ENCODE measurements at places on chromosomes 13 and 19. TPM values are rescaled to one million over a fixed set of nuclear protein-coding genes. Genes with fewer than 3 reads are reported as not detected.

The IL11 gene
- total RNA-seq = 0.46 TPM

The CCDC8 gene
- 29.3 TPM for total RNA-seq

The GPR12 gene
- total RNA-seq = 0.14 TPM

- no peak overlapping the region for H3K27ac ChIP-seq
- no peak for DNase-seq
Observed at GRCh38 chr13:59447846-59448620, 715.7 kb downstream of the DIAPH3 start.

- H3K27me3 ChIP-seq = no peaks in the 10 kb centered on the region
- H3K4me3 ChIP-seq = no peak overlapping the region
- H3K36me3 ChIP-seq = peaks cover 42% of the 10 kb centered on the region
- DNase-seq = no peak
Observed at GRCh38 chr13:91356919-91357612, 9.6 kb downstream of the MIR17HG start.

- H3K27me3 ChIP-seq = no peaks in the 10 kb centered on the region
- H3K36me3 ChIP-seq = no peaks in the 10 kb centered on the region
- no peak for DNase-seq
- no peak overlapping the region for H3K4me3 ChIP-seq
- H3K4me1 ChIP-seq = peaks cover 2% of the 10 kb centered on the region
- no peak overlapping the region for H3K27ac ChIP-seq
Observed at GRCh38 chr19:14107581-14108461, 9.7 kb downstream of the PRKACA start.

- no peak for DNase-seq
- H3K4me1 ChIP-seq = peaks cover 46% of the 10 kb centered on the region
- H3K27me3 ChIP-seq = no peaks in the 10 kb centered on the region
- H3K27ac ChIP-seq = peak overlapping the region; percentile 52
- H3K4me3 ChIP-seq = peak overlapping the region; percentile 84
Observed at GRCh38 chr13:109778102-109778542, 8.3 kb downstream of the IRS2 start.

DNA sequence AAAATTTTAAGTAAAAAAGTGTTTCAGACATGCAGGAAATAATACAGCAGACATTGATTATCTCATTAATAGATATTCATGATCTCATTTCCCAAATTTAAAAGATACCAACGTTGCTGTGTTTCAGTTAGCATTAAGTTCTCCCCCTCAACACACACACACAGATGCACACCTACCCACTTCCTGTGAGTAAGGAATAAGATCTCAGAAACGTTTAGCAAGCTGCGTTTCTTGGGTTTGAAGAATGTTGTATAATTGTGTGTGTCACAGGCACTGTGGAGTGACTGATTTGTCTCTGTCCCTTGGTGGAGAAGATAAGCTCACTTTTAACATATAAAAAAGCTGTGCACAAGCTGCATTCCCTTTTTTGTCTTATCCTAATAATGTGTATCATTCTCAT is 196.8 kb downstream of the PDS5B start:
- peaks cover 4% of the 10 kb centered on the region for H3K4me1 ChIP-seq
- no peaks in the 10 kb centered on the region for H3K27me3 ChIP-seq
- H3K4me3 ChIP-seq = no peak overlapping the region
- no peak overlapping the region for H3K27ac ChIP-seq

DNA sequence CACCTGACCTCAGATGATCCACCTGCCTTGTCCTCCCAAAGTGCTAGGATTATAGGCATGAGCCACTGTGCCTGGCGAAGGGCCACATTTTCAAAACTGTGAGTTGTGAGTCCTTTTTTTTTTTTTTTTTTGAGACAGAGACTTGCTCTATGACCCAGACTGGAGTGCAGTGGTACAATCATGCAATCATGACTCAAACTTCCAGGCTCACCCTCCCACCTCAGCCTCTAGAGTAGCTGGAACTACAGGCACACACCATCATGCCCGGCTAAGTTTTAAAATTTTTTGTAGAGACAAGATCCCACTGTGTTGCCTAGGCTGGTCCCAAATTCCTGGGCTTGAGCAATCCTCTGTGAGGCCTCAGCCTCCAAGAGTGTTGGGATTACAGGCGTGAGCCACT is 3.8 kb upstream of the MYPOP start:
- H3K27ac ChIP-seq = no peak overlapping the region
- H3K36me3 ChIP-seq = no peaks in the 10 kb centered on the region
- no peaks in the 10 kb centered on the region for H3K4me1 ChIP-seq
- DNase-seq = no peak
- no peak overlapping the region for H3K4me3 ChIP-seq
- peaks cover 14% of the 10 kb centered on the region for H3K27me3 ChIP-seq

GRCh38 chr13:44260336-44260735 is 113.3 kb upstream of the SERP2 start:
- H3K4me1 ChIP-seq = peaks cover 42% of the 10 kb centered on the region
- H3K27me3 ChIP-seq = no peaks in the 10 kb centered on the region
- no peak for DNase-seq

The RFPL4AL1 gene
- not detected for total RNA-seq

The ZNF738 gene
- 47.7 TPM for total RNA-seq

DNA sequence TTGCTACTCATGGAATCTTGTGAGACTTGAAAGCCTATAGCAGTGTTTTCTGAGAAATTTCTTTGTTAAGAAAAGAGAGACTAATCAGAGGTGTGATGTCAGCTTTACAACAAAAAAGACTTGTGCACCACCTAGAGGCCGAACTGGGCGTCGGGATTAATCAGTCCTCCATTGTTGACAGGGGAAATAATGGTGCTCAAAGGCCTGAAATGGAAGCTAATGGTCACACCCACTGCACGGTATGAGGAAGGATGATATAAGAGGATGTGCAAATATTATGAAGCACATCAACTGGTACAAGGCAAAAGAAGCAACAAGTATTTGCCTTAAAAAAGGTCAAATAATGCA is 480.2 kb upstream of the MIR17HG start:
- peaks cover 4% of the 10 kb centered on the region for H3K36me3 ChIP-seq
- peak overlapping the region; percentile 10 for H3K4me3 ChIP-seq
- H3K27me3 ChIP-seq = no peaks in the 10 kb centered on the region
- DNase-seq = peak; percentile 72

DNA sequence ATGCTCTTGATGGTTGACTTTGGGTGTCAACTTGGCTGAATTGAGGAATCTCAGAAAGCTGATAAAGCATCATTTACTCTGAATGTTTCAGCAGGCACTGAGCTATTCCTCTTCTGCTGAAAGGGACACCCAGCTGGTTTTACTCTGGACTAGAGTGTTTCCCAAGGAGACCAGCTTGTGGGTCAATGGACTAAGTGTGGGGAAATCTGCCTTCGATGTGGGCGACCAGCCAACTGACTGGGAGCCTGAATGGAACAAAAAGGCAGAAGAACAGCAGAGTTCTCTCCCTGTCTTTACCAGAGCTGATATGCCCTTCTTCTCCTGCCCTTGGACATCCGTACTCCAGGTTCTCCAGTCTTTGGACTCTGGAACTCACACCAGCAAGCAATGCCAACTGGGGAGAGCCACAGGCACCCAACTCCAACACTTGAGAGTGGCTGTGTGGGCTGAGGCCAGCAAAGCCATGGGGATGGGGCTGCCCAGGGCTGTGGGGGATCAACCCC is 32.2 kb downstream of the MRPL57 start:
- H3K27ac ChIP-seq = no peak overlapping the region
- H3K36me3 ChIP-seq = no peaks in the 10 kb centered on the region
- no peaks in the 10 kb centered on the region for H3K4me1 ChIP-seq
- peak; percentile 40 for DNase-seq

DNA sequence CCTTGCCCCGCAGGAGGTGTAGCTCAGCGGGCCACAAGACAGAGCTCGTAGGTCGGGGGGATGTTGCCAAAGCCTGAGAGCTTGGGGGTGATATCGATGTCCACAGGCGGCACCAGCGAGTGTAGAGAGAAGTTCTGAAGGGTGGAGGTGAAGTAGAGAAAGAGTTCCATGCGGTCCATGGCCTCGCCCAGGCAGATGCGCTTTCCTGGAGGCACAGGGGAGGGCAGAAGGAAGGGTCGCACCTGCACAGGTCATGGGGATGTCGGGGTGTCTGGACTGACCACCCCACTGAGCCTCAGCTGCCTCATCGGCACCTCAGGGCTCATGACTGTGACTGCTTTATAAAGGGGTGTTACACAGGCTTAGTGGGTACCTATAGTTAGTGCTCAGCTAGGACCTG is 37.8 kb upstream of the CYP2A13 start:
- DNase-seq = no peak
- peaks cover 18% of the 10 kb centered on the region for H3K27me3 ChIP-seq
- H3K4me1 ChIP-seq = no peaks in the 10 kb centered on the region
- H3K4me3 ChIP-seq = no peak overlapping the region
- H3K27ac ChIP-seq = no peak overlapping the region
- H3K36me3 ChIP-seq = no peaks in the 10 kb centered on the region

DNA sequence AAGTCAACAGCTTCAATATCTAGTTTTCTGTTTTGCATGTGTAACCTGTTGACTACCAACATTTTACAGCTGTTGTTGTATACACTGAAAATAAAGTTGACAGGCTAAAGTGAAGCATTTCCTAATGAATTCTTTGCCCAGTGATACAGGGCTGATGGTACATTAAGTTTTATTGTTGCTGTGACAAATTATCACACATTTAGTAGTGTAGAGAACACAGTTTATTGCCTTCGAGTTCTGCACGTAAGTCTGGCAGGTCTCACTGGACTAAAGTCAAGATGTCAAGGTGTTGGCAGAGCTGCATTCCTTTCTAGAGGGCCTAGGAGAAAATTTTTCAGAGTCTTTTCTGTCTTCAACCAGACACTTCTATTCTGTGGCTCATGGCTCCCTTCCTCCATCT is 184.2 kb downstream of the SLITRK6 start:
- no peak overlapping the region for H3K27ac ChIP-seq
- H3K4me3 ChIP-seq = no peak overlapping the region
- no peak for DNase-seq
- H3K4me1 ChIP-seq = no peaks in the 10 kb centered on the region
- no peaks in the 10 kb centered on the region for H3K36me3 ChIP-seq

The ZNF793 gene
- 13.6 TPM for total RNA-seq

DNA sequence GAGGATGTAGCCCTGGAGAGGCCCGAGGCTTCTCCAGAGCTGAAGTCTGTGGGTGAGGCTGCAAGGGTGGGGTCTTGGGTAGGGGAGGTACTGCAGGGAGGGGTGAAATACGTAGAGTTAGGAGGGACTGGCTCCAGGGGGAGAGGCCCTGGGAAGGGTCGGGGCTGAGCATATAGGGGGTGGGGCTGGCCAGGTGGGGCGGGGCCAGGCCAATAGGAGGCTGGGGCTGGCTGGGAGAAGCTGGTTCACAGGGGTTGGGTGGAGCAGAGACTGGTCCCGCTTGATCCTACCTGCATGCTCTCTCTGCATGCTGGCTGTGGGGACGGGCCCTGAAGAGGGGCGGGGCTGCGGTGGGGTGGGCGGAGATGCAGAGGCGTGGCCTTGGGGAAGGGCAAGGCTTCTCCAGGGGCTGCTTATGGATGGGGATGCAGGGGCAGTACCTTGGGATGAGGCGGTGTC is 51.9 kb downstream of the CELF5 start:
- no peaks in the 10 kb centered on the region for H3K36me3 ChIP-seq
- no peak for DNase-seq
- H3K4me1 ChIP-seq = peaks cover 5% of the 10 kb centered on the region
- peak overlapping the region; percentile 54 for H3K4me3 ChIP-seq
- H3K27me3 ChIP-seq = peaks cover 63% of the 10 kb centered on the region
- no peak overlapping the region for H3K27ac ChIP-seq

- peak within 1 kb of the TSS; percentile 91 for H3K4me3 ChIP-seq
- H3K27ac ChIP-seq = peak within 1 kb of the TSS; percentile 86
- no peaks in the 10 kb centered on the region for H3K36me3 ChIP-seq
- DNase-seq = peak; percentile 88
- H3K4me1 ChIP-seq = peaks cover 19% of the 10 kb centered on the region
Observed at GRCh38 chr19:12774588-12775555, at the start of gene HOOK2. TSS of gene HOOK2 (minus strand) at chr19:12775552. CDS start at chr19:12775449, 103 bp downstream.

The RASGRP4 gene
- total RNA-seq = not detected

DNA sequence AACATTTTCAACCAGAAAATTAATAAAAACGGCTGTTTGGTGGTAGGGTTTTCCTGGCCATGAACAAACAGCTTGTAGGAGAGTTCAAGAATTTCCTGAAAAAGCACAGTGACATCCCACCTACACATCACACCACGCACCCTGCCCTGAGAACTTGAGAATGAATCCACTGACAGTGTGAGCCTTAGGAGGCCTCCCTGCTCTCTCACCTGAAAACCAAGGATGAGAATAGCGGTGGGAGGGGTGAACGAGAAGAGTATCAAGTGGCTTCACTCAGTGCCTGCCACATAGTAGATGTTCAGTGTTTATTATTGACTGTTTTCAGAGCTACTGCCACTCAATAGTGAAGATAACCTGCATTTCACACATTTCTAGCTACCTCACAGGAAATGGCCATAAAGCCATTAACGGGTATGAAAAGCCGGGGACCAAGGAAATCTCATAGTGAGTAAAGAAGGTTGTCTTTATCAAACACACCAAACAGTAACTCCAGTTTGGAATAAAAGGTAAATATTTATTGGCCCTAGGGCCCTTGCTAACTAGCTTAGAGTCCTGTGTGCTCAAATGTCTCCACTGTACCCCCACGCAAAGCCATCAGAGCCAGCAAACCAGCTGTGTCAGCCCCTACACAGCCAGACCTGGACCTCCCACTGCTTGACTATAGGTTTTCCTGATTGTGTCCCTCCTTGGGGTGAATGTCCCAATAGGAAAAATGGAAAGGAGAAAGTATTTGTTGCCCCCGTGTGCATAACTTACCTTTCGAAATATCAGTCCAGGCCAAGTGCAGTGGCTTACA is 40.6 kb downstream of the TPT1 start:
- peaks cover 6% of the 10 kb centered on the region for H3K27me3 ChIP-seq
- peaks cover 6% of the 10 kb centered on the region for H3K4me1 ChIP-seq
- H3K36me3 ChIP-seq = no peaks in the 10 kb centered on the region
- H3K4me3 ChIP-seq = no peak overlapping the region

The TPTE2 gene
- not detected for total RNA-seq

DNA sequence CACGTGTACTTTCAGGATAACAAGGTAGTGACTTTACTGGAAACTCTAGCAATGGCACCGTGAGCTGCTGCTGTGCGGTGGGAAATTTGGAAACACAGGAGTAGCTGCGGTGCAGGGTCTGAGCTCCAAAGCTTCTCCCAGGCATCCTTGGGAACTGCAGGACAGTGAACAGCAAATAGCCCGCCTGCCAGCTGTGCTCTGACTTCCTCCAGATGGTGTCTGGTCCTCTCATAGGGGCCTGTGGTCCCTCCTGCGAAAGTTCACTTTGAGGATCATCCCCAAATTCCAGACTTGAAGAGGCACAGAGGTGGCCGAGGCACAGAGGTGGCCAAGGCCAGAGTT is 287.3 kb upstream of the MAB21L1 start:
- H3K36me3 ChIP-seq = no peaks in the 10 kb centered on the region
- DNase-seq = no peak
- H3K27ac ChIP-seq = no peak overlapping the region
- no peaks in the 10 kb centered on the region for H3K4me1 ChIP-seq
- H3K4me3 ChIP-seq = no peak overlapping the region

The ZNF460 gene
- 66.1 TPM for total RNA-seq

DNA sequence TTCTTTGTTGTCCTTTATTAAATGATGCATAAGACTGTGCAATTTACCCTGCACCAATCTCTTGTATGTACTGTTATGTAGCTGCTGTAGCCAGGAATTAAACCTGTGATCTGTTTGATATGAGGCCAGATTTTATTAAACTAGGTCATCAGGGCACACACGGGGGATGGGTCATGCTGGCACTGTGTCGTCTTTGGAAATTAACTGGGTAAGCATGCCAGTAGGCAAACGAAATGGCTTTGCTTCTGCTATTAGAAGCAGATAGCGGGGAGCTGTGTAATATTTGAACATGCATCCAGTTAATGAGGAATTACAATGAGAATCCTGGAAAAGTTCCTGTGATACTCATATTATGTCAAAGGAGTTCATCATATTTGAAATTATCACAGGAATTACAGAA is 23.5 kb downstream of the MTUS2 start:
- DNase-seq = no peak
- H3K27me3 ChIP-seq = peaks cover 4% of the 10 kb centered on the region
- H3K4me1 ChIP-seq = no peaks in the 10 kb centered on the region
- no peaks in the 10 kb centered on the region for H3K36me3 ChIP-seq

The KLF12 gene
- total RNA-seq = 30.2 TPM

The RGL3 gene
- total RNA-seq = 44.8 TPM

The ZNF416 gene
- total RNA-seq = 10.3 TPM

Data from type B pancreatic cell (in vitro differentiated cells).